ENCODE measurements at places on chromosomes 12 and 14.

DNA sequence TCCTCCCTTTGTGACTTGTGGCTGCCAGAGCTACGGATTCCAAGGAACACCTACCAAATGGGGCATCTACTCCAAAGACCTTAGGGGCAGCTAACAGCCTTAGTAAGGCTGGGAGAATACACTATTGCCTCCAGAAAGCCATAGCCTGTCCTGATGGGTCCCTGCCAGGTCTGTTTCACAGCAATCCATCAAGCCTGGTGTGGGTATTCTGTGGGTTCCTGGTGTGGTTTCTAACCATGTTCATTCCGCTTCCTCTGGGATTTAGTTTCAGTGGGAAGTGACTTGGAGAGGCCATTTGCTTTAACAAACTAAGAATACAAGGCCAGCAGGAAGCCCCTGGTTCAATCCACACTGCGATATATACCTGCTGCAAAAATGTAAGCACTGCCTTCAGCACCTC is 220.5 kb downstream of the FOXN3 start:
- no peak for DNase-seq

DNA sequence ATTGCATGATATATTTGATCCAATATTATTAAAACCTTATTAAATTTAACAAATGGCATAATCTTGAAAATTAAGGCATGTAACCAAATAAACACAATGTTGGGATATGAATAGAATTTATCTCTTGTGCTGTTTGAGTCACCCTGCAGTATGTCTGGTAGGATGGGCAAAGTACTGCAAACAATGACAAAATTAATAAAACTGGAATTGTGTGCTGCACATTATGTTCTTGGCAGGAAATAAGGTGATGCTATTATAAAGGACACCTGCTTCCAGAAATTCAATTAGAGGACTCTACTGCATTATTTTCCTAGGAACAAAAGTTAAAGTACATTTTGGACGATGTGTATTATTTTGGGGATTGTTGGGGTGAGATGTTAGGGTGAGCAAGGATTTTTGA is 132.7 kb downstream of the PPFIA2 start:
- DNase-seq, result no peak

GRCh38 chr14:22095860-22096513 is 422.4 kb upstream of the OR4E1 start:
- peak; percentile 37 for DNase-seq

- DNase-seq, result no peak
Observed at GRCh38 chr12:105365231-105365630, 34.7 kb downstream of the C12orf75 start.

DNA sequence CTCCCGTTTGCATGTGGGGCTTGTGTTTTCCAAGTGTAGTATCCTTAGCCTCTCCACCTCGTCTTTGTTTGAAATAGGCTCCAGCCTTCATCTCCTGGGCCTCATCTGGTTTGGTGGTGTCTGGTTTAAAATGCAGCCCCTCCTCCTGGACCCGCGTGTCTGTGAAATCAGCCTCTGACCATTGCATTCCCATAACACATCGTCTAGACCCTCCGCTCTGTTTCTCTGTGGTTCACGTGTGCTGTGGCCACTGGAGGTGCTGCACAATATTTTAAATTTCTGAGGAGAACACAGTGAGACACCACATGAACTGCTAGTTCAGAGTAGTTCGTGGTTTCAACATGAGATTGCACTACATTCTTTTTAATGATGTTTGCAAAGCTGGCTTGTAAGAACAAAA is 35.6 kb downstream of the UBE3B start:
- no peak for DNase-seq

GRCh38 chr12:112514926-112515642 is 96.3 kb downstream of the PTPN11 start:
- DNase-seq, result no peak

GRCh38 chr12:50924439-50925341 is 27.7 kb upstream of the HIGD1C start:
- DNase-seq, result no peak

DNA sequence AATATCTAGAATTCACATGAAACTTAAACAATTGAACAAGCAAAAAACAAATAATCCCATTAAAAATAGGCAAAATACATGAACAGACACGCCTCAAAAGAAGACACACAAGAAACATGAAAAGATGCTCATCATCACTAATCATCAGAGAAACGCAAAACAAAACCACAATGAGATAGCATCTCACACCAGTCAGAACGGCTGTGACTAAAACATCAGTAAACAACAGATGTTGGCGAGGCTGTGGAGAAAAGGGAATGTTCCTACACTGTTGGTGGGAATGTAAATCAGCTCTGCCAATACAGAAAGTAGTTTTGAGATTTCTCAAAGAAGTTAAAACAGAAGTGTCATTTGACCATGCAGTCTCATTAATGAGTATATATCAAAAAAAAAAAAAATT is 121.3 kb downstream of the PTPRO start:
- DNase-seq, result no peak

- DNase-seq, result no peak
Observed at GRCh38 chr14:93765970-93766369, 22.3 kb downstream of the PRIMA1 start.

- no peak for DNase-seq
Observed at GRCh38 chr14:29410581-29410980, 517.1 kb downstream of the PRKD1 start.

DNA sequence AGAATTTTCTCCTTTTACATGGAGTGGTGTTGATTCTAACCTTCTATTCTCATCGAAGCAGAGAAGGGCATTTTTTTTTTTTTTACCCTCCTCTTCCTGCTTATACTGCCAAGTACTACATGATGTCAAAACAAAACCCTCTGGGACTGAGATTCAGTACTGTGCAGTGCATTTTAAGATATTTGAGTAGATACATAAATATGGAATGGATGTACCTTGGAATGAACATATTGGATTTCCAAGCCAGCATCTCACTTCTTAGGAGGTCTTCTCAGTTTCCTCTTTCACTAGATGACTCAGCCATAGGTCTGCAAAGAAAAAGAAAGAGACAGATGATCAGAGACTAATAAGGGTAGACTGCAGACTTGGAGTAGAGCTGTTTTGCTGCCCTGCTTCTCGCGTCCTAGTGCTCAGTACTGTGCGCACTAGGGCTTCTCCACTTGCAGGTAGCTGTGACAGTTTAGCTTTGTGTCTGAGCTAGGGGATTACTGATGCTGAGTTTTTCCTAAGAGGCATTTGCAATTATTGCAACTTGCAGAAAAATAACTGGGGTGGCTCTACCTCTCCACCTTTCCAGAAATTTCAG is 20.4 kb downstream of the TPH2 start:
- DNase-seq, result no peak

- DNase-seq, result no peak
Observed at GRCh38 chr14:52874389-52874788, 76.5 kb downstream of the FERMT2 start.

- DNase-seq, result no peak
Observed at GRCh38 chr12:58529897-58530741, 390.2 kb downstream of the LRIG3 start.

DNA sequence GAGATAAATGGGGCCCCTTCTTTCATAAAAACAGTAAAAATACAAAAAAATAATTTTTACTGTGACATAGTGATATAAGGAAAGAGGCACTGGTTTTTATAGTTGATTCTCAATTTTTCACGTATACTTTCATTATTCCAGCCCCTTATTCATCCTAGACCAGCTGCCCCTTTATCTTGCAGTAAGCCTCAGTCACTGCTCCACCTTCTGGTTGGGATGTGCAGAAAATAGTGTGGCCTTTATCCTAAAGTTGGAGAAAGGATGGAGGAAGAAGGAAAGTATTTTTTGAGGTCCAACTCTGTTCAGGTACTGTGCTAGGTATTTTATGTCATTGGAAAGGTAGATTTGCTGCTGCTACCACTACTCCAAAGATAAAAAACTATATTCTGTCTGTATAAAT is 172.7 kb downstream of the ANO6 start:
- peak; percentile 2 for DNase-seq
